Vagina (tissue), 2 donors: ENCODE measurements at places on chromosomes 6 and 20. TPM values are rescaled to one million over a fixed set of nuclear protein-coding genes. Genes with fewer than 3 reads are reported as not detected.

RAB23 gene
- total RNA-seq = 31.4 TPM

DNA sequence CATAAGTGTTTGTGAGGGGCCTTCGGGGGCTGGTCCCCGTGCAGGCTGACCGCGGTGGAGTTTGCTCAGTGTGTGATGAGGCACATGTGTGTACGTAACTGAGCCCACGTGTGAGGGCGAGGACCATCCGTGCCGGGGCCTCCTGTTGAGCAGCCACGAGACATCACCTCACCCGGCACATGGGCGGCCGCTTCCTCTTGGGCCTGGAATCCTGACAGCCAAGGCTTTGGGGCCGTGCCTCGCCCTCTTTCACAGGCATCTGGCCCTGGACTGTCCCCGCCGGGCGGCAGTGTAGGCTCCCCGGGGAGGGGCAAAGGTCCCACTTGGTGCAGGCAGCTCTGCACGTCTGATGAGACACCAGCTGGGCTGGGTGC, 202.3 kb downstream of the DLL1 start:
- no peak for DNase-seq

WFDC10B gene
- not detected for total RNA-seq

HLA-DQA2 gene
- total RNA-seq = 2.2 TPM

- no peak for DNase-seq
Measured at GRCh38 chr20:14879020-14879697, 541.7 kb upstream of the FLRT3 start.

DNA sequence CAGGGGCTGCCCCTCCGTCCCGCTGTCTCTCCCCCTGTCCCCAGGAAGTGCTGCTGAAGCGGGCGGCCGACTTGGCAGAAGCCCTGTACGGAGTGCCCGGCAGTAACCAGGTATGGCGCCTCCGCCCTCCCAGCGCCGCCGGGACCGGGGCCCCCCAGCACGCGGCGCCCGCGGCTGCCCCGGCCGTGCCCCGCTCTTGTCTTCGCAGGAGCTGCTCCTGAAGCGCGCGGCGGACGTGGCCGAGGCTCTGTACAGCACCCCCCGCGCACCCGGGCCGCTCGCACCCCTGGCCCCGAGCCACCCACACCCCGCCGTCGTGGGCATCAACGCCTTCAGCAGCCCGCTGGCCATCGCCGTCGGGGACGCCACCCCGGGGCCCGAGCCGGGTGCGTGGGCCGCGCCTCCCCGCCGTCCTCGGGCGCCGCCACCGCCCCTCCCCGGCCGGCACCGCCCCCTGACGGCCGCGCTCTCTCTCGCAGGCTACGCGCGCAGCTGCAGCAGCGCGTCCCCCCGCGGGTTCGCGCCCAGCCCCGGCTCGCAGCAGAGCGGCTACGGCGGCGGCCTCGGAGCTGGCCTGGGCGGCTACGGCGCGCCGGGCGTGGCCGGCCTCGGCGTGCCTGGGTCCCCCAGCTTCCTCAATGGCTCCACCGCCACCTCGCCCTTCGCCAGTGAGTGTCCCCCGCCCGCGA, 48.4 kb downstream of the CPXM1 start:
- DNase-seq = no peak

DNA sequence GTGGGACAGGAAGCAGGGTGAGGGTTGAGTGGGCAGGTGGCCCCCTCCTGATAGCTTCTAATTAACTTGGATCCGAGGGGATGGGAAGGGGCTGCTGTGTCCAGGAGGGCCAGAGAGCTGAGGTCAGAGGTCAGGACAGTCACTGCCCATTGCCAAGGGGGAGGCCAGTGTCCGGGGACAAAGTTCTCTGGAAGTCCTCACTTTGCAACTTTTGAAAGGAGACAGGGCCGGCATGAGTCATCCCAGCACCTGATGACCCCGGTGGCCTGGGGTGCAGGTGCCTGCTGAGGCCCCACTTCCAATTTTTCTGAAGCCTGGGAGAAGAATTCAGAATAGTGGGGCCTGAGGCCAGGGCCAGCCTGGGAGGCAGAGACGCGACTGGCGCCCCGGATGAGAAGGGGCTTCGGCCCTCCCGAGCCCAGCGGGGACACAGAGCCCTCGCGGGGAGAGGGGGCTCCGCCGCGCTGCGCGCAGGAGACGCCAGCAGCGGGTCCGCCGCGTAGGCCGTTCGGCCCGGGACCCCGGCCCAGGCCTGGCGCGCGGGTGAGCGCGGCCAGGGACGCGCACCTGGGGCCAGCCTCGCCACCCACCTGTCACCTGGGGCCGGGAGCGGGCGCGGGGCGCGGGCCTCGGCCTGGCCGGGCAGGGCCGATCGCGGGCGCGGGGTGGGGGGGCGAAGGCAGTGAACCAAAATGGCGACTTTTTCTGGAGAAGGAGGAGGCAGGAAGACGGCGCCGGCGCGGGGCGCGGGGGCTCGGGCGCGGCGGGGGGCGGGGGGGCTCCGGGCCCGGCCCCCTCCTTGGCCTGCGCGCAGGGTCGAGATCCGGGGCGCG, 586 bp downstream of the ZNF512B start:
- DNase-seq = no peak

CTAGE9 gene
- not detected for total RNA-seq

DNA sequence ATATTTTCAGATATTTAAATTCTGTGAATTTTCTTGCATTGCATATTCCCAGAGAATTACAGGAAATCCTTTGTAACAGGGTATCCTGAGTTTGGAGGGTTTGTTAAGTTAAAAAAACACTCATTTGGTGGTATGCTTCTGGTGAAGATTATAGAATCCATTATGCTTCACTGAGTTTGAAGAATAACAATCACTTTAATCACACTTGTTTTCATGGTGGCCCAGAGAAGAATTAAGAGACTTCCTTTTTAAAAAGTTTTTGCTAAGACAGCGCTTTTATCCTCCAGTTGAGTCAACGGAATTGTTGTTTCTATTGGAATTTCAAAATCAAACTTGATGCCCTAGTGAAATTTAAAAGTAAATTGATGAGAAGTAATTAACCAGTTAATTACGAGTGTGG, 17.4 kb downstream of the PLEKHG1 start:
- no peak for DNase-seq

DNA sequence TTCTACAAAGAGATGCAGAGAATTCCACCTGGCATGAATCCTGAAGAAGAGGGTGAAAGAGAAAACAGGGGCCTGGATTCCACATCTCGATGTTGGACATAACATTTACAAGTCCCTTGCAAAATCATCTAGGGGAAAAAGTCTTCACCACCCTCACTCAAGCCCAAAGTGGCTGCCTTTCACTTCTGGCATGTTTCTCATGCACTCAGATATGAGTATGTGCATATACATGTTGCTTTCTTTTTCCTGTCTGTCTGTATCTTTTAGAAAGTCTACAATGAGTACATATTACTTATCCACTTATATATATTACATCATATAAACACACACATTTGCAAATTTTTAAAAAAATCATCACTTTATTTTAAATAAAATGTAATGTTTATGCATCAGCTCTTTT, 159.3 kb downstream of the KIF6 start:
- DNase-seq = no peak

C6orf52 gene
- not detected for total RNA-seq

DNA sequence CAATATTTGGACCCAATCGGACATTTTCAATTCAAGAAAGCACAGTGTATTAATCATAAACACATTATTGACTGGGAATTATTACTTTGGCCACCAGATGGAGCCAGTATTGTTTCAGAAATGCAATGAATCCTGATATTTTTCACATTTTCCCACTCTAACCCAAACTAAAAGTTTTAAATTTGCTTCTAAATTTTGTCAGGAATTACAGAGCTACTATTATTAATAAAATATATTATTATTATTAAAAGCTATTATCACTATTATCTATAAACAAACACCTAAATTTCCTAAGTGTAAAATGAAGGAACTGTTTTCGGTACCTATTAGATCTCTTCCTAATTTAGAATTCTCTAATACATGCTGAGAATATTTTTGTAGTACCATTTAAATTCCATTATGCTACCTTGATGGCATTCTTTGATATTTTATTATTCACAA, 245.3 kb downstream of the OGFRL1 start:
- no peak for DNase-seq

DNA sequence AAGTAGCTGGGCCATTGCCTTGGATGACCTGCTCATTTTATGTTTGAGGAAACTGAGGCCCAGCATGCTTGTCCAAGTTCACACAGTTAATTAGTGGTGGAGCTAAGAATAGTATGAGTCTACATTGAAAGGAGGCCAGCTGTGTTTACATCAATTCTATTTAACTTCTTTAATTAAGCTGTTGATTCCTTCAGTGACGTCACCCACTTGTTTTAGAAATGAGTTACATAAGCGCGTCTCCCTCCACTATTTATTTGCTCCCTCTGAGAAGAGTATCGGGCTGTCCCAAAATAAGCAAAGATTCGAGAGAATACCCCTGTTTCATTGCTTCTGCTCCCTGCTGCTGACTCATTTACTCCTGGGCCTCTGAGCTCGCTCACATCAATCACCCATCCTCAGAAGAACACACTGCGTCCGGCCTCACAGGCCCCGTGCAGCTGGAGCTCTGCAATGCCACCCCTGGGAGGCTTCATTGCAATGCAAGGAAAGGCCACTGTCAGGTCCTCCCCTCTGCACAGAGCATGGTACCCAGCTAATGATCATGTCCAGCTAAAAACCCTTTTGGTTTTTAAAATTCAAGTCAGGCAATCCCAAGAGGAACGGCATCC, 74.8 kb upstream of the BMP2 start:
- DNase-seq = no peak

PFDN6 gene
- 9.1 TPM for total RNA-seq

GRCh38 chr6:44524476-44525227, 137.1 kb downstream of the CDC5L start:
- no peak for DNase-seq

GRCh38 chr6:106469882-106470281, 109.4 kb downstream of the CRYBG1 start:
- DNase-seq = no peak

- DNase-seq = no peak
Measured at GRCh38 chr6:68635706-68636513, 828 bp downstream of the ADGRB3 start.

GRCh38 chr6:31128093-31128676, 7.9 kb upstream of the CDSN start:
- no peak for DNase-seq

GRCh38 chr6:135159531-135159930, 21.6 kb upstream of the MYB start:
- DNase-seq = no peak

- no peak for DNase-seq
Measured at GRCh38 chr20:58177799-58178198, 50.7 kb downstream of the ANKRD60 start.

UNC93A gene
- 2.0 TPM for total RNA-seq

DNA sequence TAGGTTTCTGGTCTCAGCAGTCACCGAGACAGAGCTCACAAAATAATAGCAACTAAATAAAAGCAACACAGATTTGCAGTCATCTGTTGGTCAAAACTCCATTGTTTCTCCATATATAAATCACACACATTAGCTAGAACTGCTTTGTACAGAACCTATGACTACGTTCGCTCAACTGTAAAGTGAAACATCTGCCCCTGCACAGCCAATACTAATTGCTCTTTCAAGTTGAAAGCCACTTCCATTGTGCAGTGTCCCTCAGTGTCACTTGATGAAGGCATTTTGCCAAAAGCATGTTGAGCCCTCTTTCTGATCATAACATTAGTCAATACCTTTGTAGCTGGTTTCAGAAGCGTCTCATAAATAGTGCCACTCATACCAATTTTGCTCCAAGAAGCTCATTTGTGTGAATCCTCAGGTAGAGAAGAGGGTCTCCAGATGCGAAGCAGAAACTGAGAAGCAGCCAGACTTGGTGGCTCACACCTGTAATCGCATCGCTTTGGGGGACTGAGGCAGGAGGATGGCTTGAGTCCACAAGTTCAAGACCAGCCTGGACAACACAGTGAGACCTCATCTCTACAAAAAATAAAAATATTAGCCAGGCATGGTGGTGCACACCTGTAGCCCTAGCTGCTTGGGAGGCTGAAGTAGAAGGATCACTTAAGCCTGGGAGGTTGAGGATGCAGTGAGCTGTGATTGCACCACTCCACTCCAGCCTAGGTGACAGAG, 68.9 kb downstream of the PERP start:
- DNase-seq = no peak

GRCh38 chr20:57122536-57123489, 143.6 kb downstream of the BMP7 start:
- no peak for DNase-seq

NKX2-4 gene
- not detected for total RNA-seq
